ENCODE measurements at places on chromosomes 2 and 18.

DNA sequence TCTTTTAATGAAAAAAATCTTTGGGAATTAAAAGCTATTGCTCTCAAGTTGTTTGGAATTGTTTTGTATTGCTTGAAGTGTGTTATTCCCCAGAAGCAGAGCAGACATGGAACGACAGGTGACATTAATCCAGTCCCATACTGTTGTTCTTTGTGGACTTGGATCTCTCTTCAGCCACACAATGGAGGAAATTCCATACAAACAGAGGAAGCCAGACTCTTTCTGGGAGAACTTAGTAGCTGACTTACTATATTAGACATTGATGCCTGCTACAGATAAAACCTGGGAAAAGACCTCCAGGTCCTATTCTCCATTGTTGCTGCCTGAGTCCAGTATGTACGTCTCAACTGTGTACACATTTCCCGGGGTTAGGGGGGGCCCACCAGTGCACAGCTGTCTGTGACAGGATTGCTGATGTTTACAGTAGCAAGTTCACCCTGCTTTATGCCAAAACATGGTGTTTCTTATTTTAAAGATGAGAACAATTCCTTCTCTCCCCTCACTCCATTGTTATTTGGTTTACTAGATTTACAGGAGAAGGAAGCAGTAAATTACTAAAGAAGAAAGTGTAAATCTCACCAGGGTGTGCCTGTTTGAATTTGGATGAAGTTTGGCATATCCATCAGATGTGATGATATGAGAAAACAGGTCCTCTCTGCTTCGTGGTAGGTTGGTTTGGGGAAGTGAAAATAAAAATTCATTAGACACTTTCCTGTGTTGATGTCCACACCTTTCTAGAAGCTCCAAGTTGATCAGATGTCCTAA, 142.4 kb upstream of the RBBP8 start:
- DNase-seq, result no peak

- DNase-seq, result no peak
Observed at GRCh38 chr18:51852681-51853080, 487.3 kb upstream of the DCC start.

DNA sequence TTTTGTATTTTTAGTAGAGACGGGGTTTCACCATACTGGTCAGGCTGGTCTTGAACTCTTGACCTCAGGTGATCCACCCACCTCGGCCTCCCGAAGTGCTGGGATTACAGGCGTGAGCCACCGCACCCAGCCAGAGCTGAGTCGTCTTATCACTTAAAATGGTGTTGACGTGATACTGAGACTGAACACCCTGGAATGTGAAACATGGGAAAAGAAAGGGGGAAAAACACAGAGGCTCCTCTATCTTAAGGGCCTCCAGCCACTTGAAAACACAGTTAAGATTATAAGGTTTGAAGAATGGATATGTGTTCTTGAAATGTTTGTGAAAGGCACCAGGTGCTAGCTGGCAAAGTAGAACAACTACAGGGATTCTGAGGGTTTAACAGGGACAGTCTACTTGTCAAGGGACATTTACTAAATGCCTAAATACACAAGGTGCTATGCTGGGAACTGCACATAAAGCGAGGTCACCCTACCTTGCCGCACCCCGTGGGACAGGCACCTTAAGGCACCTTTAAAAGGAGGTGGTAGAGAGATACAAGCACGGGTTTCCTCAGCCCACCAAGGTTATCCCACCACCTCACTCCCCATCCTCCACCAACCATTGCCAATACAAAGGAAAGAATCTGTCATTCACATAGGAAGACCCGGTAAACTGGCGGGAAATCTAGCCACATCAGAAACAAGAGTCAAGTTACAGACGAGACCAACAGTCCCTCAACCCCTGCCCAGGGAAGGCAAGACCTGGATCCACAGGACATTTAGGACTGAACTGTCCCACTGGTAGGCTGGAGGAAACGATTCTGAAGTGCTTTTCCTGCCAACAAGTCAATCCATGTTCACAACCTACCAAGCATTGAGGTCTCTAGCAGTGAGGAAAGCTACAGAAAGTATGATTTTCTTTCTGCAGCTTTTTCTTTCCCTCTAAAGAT, 43.4 kb downstream of the STK39 start:
- no peak for DNase-seq

DNA sequence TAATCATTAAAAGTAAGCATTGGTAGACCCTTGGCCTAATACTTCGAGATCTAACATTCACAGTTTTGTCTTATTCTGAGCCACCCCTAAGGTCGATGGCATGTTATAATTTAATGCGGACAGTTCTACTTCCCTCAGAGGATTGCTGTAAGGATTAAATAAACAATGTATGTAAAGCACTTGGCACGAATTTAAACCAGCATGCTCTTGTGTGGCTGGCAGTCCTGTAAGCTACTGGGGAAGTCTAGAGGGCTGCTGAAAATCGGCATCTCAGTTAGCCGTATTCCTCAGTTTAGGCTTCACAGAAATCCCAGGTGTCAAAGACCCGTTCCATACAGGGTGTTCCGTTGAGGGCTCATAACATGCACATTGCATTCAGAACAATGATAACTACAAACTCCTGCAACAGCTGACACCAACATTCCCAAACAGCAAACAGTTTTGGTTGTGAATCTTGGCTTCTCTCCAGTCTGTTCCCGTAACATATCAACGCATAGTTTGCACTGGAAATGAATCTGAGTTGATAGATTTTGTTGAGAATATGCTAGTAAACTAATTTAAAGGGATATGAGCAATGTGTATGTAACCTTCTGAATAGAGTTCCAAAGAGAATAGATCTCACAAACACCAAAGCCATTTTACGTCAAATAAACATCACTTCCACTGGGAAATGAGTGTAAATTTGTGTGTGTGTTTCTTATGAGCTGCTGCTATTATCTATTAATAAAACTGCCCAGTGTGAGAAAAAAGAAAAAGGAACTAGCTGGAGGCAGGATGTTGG, 52.2 kb upstream of the ACKR3 start:
- DNase-seq, result no peak

DNA sequence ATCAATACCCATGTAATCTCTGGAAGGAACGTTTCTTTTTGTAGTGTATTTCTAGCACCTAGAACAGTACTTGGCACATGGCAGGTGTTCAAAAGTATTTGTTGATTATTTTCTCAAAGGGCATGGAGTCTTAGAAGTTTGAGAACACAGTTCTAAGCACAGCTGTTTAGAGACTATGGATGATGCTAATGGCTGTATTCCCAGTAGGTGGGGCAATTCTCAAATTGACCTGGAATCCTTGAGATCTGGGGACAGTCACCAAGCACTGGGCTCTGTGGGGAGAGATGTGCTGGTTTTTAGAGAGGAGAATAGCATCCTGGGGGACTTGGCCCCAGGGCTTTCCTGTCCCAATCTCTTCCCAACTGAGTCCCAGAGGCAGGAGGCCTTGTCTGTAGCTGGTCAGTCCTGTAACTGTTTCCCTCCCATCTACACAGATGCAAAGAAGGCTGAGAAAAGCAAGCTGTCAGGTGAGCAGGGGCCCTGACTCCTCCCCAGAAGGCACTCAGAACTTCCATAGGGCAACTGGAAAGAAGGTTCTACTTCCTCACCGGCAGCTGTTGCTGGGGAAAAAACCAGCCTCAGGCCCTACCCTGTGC, 17.5 kb upstream of the IL36G start:
- DNase-seq, result no peak

Data from NCI-H526 treated with DMSO at 0.1 percent for 48 hours (cell line).